ENCODE measurements at places on chromosomes 7 and 10.

- DNase-seq: no peak
Observed at GRCh38 chr10:3605882-3606281, 179.1 kb downstream of the KLF6 start.

GRCh38 chr7:15936991-15937390 lies 250.5 kb upstream of the MEOX2 start:
- DNase-seq: no peak

- no peak for DNase-seq
Observed at GRCh38 chr10:122164023-122164601, 107.0 kb upstream of the BTBD16 start.

DNA sequence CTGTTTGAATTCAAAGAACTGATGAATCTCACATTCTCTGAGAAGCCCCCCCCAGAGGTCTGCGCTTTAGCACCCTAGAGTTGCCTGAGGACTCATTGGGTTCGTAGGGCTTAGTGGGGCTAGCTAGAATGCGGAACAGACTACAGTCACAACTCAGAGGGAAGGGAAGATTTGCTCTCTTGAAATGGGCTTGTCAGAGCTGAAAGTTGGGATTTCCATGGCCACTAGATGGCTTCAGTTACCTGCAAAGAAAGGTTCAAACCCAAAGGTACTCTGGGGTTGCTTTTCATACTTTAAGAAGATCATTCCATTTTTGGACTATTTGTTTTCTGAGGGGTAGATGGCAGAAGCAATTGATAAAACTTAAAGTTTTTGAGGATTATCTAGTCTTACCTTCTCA lies 205.0 kb downstream of the BBS9 start:
- no peak for DNase-seq

GRCh38 chr7:155713384-155713783 lies 68.9 kb downstream of the RBM33 start:
- DNase-seq: no peak

DNA sequence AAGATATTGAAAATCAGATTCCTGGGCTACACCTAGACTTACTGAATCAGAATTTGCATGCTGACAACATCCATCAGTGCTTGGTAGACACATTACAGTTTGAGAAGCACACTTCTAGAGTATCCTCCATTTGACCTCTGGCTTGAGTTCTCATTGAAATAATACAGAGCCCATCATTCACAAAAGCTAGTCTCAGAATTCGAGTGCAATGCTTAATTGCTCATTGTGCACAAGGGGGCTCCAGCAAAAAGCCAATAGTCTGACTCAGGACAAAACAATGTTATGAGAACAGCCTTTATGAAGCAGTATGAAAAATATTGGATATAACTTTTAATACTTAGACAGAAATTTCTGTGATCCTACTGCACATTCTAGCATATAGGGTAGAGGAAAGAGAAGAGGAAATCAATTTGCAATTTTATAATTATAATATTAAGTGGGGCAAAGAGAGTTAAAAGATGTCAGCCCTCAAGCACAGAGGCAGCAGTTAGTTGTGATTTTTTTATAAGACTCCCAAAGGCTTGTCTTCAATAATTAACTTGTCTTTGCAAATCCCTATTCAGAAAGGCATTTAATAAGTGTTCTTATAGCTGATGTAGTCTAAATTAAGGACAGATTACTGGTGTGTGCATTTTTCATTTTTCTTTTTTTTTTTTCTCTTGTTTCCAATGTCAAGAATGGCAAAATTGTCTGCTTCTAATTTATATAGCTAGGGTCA lies 105.8 kb upstream of the ANK3 start:
- no peak for DNase-seq

DNA sequence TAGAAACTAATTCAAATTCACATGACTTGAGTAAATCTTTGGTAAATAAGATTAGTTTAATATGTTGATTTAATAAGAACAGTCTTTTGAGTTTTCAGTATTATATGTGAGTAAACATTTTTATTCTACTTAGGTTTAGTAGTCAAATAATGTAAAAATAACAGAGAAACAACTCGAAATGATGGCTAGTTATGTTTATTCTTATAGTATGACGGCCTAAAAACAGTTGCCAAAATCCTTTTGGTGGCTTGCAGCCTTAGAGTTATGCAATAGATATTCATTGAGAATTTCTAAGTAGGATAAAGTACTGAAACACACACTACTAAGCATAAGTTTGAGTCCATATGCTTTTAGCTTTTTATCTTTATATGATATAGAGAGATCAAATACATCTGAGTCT lies 184.8 kb downstream of the GNAI1 start:
- no peak for DNase-seq

GRCh38 chr7:131557652-131558385 lies 1.4 kb upstream of the PODXL start:
- DNase-seq: no peak

DNA sequence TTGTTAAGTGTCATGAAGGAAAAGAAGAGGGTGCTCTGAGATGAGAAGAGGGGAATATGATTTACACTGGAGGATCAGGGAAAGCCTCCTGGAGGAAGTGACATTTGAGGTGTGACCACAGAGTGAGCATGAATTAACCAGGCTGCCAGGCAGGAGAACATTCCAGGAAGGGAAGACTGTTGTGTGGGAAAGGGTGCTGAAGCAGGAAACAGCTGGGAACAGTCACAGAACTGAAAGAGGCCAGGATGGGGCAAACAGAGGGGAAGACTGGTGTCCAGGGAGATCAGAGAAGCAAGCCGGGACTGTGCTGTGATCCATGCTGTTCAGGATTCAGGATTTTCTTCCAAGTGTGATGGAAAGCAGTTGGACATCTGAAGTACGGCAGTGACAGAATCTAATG lies 14.9 kb downstream of the HIPK2 start:
- DNase-seq: no peak

- no peak for DNase-seq
Observed at GRCh38 chr7:104862719-104863118, 151.3 kb upstream of the KMT2E start.

DNA sequence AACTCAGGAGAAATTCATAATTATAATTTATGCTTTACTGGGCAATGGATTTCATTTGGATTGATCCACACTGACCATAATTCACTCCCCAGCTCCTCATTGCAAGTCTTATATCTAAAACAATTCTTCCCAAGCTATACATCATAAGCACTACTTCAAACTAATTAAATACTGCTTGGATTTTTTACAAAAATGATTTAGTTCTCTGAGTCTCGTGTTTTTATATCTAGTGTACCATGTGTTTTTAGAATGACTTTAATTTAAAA lies 443.8 kb downstream of the GPAM start:
- DNase-seq: no peak

DNA sequence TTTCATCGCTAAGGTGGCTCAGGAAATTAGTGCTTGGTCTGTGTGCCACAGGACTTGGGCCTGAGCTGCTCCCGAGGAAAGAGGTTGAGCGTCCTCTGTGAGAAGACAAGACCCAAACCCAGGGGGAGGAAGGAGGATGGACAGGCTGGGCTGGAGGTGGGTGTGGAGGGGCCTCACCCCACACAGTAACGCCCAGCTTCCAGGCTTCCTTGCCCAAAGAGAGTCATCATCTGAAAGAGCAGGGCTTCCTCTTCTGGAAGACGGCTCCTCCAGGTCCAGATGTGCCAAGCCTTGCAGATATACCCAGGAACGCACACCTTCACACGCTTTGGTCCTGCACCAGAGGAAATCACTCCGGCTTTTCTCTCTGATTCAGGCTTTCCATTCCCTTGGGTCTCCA lies 127.8 kb upstream of the MGMT start:
- DNase-seq: no peak

DNA sequence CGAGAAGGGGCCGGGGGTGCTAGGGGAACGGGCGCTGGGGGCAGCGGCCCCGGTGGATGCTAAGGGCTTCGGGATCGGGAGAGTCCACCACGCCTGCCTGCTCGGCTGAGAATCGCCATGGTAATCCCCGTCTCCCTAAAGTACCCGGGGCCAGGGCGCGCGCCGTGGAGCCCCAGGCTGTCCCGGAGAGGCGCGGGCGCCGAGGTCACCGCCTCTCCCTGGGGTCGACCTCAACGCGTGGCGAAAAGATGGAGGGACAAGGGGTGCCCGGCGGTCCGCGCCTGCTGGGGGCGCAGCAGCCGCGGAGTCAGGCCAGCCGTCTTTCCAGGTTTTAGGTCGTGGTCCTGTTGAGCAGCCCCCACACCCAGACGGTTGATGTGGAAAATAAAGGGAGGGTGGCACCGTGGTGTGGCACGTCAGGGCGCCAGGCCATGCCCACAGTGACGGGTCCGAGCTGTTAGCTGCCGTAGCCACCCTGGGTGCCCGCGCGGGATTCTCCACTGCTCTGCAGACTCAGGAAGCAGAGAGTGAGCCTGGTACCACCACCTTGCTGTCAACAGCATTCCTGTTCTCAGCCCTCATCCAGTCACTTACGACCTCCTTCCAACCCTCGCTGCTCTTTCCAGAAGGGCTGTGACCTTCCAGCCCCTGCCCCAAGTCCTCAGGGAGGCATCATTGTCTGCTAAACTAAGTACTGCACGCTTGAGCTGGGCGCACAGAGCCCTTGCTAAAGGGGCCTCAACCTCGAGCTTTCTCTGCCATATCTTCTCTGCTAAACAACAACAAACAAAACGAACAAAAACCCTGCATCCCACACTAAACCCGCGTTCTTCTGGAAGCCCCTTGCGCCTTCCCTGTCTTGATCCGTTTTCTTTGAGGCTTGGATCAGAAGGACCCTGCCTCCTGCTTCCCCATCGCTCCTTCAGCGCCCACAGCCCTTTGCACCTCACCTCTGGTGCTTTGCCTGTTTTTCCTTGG lies 666 bp downstream of the SMKR1 start:
- DNase-seq: no peak

DNA sequence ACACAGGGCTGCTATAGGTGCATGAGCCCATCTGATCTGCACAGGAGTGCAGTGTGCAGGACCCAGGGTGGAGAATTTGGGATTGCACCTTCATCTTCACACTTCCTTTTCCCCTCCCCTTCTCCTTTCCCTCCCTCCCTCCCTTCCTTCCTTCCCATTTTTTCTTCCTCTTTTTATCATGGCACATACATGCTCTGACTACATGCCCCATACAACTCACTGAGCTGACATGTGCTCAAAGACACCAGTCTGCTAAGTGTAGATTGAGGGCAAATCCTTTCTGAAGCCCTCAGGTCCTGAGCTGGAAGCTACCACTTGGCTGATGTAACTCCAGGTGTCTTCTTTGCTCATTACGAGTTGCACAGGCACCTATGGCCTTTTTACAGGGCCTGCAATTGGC lies 365.3 kb upstream of the ZNF32 start:
- DNase-seq: no peak

- no peak for DNase-seq
Observed at GRCh38 chr7:108165723-108166122, 35.6 kb upstream of the LAMB4 start.

DNA sequence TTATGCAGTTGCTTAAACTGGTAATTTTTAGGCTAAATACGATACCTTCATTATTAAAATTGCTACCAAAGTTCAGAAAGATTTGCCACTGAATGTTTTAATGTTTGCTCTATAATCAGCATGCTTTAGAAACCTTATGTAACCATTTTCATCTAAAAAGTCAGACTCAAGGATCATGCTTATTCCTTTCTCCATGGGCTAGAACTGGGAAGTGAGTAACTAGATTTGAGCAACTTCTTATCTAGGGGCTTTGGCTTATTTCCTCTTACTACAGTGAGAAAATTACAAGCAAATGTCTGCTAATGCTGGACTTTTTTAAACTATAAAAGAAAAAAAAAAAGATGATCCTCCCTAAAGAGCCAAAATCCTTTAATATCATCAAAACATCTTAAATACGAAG lies 215.9 kb downstream of the CRPPA start:
- DNase-seq: no peak

GRCh38 chr7:79159040-79159664 lies 294.3 kb downstream of the MAGI2 start:
- DNase-seq: no peak

- no peak for DNase-seq
Observed at GRCh38 chr10:12902135-12902572, 99.4 kb downstream of the CCDC3 start.

- DNase-seq: no peak
Observed at GRCh38 chr10:8583096-8583495, 528.6 kb downstream of the GATA3 start.

DNA sequence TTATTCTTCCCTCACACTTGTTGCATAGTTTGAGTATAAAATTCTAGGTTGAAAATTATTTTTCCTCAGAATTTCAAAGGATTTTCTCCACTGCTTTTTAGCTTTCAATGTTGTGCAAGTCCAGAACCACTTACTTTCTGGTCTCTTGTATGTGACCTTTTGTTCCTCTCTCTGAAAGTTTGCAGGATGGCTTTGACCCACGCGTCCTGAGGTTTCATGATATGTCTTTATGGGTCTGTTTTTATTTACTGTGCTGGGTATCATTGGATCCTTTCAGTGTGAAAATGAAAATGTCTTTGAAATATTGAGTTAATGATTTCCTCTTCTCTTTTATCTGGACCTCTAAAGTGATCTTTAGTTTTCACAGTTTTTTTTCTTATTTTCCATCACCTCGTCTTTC lies 38.5 kb downstream of the C1GALT1 start:
- no peak for DNase-seq

Data from T-helper 2 cell (primary cell).